ENCODE measurements at places on chromosomes 1 and 21.

GRCh38 chr1:93979718-93980319 lies 70.6 kb upstream of the GCLM start:
- peak; percentile 81 for DNase-seq

GRCh38 chr21:44375761-44376241 lies 22.4 kb downstream of the TRPM2 start:
- peak; percentile 25 for DNase-seq

DNA sequence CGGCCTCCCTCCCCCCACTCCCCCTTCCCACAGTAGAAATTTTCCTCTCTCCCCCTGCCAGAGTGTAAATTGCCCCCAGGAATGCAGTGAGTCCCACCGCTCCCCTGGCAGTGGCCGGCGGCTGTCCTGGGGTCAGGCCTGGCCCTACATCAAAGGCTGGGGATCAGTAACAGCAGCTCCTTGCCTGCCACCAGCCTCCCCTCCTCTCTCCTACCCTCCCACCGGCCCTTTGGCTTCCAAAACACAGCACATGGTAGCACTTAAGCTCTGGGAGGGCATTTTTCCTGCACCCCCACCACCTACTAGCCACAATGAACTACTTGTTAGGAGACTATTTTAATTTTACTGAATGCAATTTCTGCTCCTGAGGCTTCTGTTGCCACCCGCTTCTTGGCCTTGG lies 9.0 kb upstream of the COL8A2 start:
- no peak for DNase-seq

DNA sequence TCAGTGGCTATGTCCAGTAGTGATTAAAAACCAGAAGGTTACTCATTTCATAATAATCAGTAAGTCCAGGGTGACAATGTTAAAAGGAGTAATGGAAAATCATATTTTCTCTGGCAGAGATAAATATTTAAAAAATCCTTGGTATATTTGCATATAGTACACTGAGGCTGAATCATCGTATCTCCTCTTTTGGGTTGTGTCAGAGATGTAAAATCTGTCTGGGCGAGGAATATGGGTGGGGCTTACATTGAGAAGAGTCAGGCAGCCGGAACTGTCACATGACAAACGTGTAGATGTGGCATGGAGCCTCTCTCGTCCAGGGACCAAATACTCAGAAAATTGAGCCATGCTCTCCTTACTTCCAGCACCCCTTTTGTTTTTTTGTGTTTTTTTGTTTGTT lies 120.9 kb downstream of the FMN2 start:
- DNase-seq: no peak

GRCh38 chr1:158924677-158925076 lies 6.7 kb upstream of the PYHIN1 start:
- DNase-seq: no peak

DNA sequence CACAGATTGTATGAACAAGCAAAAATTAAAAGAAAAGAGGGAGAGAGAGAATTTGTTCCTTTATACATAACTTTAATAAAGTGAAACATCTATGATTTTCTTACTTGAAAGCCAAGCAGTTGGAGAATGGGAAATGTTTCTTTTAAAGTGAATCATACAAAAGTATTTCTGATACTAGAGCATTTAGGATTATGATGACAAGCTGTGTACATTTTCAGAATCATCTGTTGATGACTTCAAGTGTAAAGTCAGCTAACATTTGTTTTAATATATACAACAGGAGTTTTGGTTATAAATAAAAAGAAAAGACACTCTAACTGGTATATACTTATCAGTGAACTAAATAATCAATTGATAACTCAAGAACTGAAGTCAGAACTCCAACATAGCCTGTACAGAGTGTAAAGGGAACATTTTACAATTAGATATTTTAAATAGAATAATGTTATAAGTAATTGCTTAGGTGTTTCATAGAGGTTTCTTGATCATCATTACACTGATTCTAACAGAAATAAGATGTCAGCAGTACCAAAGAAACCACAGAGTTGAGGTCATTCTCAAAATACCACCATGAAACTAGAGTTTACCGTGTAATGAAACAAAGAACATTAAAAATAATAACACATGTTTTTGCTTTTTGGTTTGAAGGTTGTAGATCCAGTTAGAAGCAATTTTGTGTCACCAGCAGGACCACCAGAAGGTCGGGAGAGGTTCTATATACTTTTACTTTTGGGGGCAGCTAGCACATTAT lies 103.4 kb downstream of the COL24A1 start:
- DNase-seq: no peak

Measured in right forelimb (tissue), 1 donor.